CMK (cell line): ENCODE measurements at places on chromosomes 6 and 20.

GRCh38 chr6:98821756-98822405 is 12.5 kb upstream of the POU3F2 start:
- no peak for DNase-seq

DNA sequence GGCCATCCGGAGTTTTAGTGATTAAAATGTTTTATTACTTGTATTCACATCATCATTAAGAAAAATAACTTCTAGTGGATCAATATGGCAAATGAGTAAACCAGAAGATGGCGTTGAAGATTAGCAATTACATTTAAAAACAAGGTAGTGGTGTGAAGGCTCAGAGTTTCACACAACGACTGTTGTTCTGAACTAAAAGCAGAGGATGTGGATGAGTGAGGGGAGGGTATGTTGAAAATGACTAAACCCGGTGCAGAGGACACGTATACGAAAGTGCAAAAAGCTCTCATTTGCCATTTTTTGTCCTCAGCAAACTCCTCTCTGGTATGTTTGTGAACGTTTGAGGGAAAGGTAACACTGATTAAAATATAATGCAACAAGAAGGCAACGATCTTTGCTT is 1.9 kb upstream of the IRF4 start:
- no peak for DNase-seq

GRCh38 chr20:24768201-24768636 is 180.8 kb upstream of the CST7 start:
- DNase-seq: no peak

DNA sequence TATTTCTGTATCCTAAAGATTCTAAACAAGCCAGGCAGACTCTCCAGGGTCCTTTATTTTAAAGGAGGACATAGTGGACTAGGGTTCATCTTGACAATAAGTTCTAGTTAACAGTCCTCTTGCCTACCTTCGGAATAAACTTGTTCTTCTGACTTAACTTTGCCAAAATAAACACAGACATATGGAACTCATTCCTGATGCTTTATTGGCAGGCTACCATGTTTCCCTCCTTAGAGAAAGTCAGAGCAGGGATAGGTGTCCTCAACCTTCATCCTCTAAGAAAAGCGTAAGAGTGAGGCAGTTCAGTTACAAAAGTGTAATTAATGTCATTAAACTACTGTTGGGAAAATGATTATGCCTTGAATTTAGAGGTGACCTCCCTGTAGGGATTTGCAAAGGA is 46.9 kb upstream of the NRSN1 start:
- no peak for DNase-seq

GRCh38 chr6:114608091-114608490 is 265.3 kb upstream of the HS3ST5 start:
- DNase-seq: no peak

DNA sequence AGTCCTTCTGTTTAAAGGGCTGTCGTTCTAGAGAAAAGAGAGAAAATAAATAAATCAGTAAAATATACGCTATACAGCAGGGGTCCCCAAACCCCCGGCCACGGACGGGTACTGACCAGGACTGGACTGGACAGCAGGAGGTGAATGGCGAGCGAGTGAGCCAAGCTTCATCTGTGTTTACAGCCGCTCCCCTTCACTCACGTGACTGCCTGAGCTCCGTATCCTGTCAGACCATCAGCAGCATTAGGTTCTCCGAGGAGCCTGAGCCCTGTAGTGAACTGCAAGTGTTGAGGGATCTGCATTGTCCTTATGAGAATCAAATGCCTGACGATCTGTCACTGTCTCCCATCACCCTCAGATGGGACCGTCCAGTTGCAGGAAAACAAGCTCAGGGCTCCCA is 76.5 kb downstream of the ZNF217 start:
- DNase-seq: no peak

DNA sequence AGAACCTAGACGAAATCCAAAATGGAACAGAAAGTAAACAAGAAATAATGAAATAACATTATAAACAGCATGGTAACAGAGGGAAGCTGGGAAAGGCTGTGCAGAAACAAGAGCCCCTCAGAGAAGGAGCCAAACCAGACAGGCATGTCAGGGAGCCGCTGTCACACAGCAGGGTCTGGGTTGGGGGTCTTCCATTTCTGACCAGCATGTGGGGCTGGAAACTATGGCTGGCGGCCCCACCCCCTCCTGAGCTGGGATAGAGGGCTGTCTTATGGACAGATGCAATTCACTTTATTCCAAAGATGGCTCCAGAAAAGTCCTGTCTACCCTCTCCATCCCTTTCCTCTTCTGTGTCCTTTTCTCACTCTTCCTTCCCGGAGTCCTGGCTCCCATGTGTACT is 27.3 kb downstream of the C6orf89 start:
- no peak for DNase-seq

- no peak for DNase-seq
Observed at GRCh38 chr20:47274401-47275108, 81.9 kb downstream of the ZMYND8 start.

DNA sequence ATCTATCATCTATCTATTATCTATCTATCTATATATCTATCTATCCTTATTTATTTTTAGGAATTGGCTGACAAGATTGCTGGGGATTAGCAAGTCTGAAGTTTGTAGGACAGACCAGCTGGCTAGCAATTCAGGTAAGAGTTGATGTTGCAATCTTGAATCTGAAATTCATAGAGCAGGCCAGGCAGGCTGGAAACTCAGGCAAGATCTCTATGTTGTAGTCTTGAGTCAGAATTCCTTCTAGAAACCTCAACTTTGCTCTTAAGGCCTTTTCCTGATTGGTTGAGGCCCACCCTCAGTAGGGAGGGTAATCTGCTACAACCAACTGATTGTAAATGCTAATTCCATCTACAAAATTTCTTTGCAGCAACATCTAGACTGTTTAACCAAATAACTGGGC is 19.2 kb downstream of the MAPK13 start:
- DNase-seq: no peak

- DNase-seq: no peak
Observed at GRCh38 chr6:83883240-83883639, 23.8 kb downstream of the CYB5R4 start.

DNA sequence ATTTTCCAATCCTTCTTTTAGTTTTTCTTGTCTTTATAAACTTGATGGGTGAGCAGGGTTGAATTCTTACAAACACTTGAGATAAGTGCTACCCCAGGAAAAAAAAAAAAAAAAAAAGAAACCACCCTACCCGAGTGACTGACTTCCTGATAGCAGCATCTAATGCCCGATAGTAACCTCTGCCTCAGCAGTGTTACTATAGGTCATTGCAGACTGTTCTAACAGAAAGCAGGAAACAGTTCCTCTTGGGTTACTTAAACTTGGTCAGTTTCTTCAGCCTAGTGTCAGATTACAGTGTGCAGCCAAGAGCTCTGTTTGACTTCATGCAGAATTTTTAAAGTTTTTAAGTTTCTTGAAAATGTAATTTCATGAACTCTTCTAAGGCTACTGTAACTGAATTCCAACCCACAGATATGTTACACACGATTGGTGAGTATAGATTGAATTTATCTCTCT is 2.1 kb downstream of the MYLIP start:
- DNase-seq: peak; percentile 68

GRCh38 chr6:47485491-47486135 is 8.0 kb downstream of the CD2AP start:
- DNase-seq: no peak

DNA sequence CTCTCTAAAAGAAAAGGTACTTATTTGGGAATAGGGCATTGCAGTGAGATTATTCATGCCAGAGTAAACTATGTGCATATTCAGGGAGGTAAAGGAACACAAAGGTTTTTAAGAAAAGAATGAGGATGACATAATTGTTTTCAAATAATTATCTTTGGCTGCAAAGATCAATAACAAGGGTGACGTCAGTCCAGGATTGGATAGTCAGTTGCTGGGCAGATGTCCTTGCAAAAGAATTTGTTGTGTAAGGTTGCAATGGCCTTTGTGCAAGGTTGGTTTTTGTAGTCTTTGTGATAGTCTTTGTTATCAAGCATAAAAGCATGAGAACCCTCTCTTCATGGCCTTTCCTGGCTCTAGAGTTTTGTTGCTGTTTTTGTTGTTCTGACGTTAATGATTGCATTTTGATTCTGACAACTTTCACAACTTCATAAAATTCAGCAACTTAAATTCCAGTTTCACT is 17.7 kb downstream of the LOC128125822 start:
- DNase-seq: no peak

DNA sequence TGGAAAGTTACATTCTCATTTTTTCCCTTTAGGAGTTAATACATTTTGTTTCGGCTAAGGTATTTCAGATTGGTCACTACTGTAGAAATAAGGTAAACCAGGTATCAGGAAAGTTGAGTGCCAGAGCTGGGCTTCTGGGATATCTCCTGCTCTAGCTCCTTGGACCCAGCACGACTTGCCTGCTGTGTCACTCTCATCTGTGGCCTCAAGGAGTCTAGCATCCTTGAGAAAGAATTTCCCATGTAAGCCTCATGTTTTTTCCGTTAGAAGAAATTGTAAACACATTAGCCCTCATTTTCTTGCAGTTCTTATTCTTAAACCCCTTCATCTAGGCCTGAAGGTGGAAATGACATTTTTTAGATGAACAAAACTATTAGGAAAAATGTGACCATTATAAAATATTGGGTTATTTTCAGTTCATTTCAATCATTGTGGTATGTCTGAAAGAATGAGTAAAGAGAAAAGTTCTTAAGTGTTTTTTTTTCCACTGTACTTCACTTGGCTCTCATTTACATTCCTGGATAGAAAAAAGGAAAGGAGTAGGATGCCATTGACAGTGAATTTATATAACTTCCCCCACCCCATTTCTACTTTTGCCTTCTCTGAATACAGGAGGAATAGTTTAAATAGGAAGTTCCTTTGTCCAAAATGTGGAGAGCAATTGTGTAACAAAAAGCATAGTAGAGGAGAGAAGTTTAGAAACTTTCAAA is 46.7 kb downstream of the CD2AP start:
- no peak for DNase-seq

DNA sequence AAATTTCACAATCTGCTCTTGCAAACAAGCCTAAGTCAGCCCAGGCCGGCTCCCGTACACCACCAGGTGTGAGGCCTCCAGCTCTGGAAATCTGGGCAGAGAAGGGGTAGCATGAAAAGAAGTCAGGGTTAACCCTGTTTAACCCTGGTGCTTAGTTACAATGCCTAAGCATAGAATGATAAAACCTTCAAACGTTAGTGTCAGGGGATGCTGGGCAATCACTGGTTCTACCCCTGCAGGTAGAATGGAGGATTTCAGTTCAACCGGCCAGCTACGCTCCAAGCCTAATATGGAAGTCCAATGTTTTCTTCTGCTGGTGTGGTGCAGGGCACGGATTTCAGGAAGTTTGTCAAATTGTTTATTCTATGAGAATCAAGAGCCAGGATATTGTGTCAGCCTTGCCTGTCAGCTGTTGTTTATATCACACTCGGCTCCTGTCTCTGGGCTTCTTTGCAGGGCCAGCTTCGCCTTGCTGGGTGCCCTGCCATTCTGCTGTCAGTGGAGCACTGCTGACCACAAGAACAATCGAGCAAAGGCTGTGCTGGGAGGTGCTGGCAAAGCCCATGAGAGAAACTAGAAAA is 20.2 kb upstream of the CD93 start:
- DNase-seq: no peak

- DNase-seq: no peak
Observed at GRCh38 chr6:148398244-148398643, 55.6 kb downstream of the SASH1 start.

GRCh38 chr6:157808405-157808950 is 14.6 kb upstream of the SNX9 start:
- DNase-seq: no peak

GRCh38 chr20:8152183-8152582 is 20.1 kb downstream of the PLCB1 start:
- no peak for DNase-seq

- DNase-seq: no peak
Observed at GRCh38 chr6:108746836-108747575, 101.2 kb upstream of the ARMC2 start.

DNA sequence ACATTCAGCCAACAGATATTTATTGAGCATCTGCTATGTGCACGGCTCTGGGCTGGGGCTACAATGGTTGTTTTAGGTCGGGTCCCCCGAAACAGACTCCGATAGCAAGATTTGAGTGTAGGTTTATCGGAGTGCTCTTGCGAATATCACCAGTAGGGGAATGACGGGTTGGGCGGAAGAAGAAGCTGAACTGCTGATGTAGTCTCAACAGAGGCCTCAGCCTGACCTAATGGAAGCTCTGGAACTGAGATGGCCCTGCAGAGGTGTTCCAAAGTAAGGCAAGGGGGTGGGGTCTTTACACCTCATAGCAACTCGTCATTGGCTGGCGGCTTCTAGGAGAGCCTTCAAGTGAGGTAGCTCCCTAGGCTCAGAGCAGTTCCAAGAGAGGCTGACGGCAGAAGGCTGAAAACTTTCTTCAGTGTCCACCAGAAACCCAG is 1.1 kb downstream of the L3MBTL1 start:
- no peak for DNase-seq

- no peak for DNase-seq
Observed at GRCh38 chr20:22579711-22580697, 4.4 kb downstream of the FOXA2 start.

- no peak for DNase-seq
Observed at GRCh38 chr20:49925901-49926454, 10.2 kb upstream of the RNF114 start.
